ENCODE measurements at places on chromosomes 4 and X.

GRCh38 chrX:25166546-25166945 lies 150.8 kb upstream of the ARX start:
- no peak for DNase-seq

DNA sequence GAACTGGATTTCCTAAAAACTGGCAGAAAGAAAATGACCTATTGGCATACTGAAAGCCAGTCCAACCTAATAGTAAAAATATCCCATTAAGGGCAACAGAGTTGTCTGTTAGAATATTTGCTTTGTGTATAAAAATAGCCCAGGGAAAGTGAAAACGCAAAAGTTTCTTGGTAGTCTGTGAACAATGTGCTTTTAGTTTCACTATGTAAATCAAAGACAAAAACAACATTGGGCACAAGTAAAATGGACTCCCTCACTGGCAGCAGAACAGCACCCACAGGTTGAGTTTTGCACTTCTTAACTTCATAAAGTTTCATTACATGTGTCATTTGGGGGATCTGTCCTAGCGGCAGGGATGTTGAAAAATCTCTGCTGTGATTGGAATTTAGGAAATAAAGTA lies 4.3 kb upstream of the FGG start:
- DNase-seq, result no peak

DNA sequence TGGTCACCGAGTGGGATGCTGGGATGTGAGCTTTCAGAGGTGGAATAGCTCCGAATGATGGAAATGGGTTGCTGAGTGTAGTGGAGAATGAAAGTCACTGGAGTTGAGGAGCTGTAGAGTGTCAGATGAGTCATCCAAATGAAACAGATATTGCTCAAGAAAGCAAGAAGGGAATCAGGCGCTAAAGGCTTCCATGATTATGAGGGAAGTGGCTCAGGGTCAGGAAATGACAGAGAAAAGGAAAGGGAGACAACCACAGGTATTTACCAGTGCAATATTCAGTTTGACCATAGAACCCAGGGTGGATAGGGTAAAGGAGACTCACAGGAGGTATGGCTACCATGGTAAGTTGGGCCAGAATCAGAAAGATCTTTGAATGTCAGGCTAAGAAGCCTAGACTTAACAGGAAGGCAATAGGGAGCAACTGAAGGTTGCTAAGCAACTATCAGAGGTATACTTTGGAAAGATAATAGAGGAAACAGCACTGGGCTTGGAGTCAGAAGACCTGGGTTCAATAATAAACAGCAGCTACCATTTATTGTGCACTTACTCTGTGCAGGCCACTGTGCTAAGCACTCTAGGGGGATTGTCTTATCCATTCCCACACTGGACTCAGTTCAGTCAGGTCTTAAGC lies 11.7 kb downstream of the LAS1L start:
- DNase-seq, result no peak

GRCh38 chrX:150205011-150205410 lies 158.1 kb upstream of the MAMLD1 start:
- no peak for DNase-seq

- DNase-seq, result no peak
Observed at GRCh38 chr4:95547715-95548471, 880 bp downstream of the UNC5C start.

- DNase-seq, result no peak
Observed at GRCh38 chr4:123577225-123577906, 180.8 kb downstream of the SPRY1 start.

- DNase-seq, result no peak
Observed at GRCh38 chr4:122119739-122120138, 32.4 kb upstream of the BLTP1 start.

DNA sequence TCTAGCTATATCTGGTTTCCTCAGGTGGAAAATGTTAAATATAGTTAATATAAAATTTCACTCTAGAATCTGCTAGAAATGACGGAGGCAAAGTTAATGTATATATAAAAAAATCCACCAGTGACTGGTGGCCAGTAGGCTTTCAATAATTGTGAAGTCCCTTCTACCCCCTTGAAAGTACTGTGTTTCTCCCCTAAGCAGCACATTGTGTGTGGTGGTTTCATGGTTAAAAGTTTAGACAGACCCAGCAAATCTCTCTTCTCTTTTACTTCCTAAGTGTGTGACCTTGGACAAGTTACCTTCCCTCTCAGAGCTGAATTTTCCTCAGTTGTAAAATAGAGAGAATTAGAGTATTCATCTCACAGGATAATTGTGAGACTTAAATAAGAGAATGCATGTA lies 600 bp upstream of the HEPH start:
- no peak for DNase-seq

- no peak for DNase-seq
Observed at GRCh38 chr4:38625508-38625907, 38.5 kb upstream of the KLF3 start.

DNA sequence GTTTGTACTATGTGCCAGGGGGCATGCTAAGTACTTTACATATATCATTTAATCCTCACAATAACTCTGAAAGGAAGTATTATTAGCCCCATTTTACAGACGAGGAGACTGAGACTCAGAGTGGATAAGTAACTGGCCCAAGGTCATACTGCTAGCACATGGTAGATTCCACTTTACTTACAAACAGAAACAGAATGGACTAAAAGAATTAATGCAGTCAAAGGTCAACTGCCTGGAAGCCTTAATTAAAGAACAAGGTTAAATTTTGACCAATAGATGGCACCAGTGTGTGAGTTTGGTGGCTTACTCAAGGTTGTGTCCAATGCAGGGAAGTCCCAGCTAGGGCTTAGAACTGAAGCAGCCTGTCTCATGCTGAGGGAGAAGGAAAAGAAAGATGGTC lies 4.7 kb downstream of the RIPPLY1 start:
- DNase-seq, result no peak

- no peak for DNase-seq
Observed at GRCh38 chr4:53744446-53745160, 153.3 kb upstream of the LNX1 start.

DNA sequence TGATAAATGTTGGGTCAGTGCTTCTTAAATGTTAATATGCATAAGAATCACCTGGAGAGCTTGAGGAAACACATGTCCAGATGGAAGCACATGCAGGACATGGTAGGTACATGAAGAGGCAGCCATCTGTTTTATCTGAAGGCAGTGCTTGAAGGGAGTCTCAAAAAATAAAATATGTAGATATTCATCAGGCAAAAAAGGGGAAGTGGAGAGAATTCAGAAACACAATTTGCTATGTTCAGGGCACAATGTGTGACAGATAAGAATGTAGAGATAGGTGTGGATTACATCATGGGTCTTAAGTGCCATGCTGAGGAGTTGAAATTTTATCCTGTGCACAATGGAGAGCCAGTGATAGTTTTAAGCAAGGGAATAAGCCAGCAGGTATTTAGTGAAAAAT lies 59.6 kb upstream of the CASK start:
- no peak for DNase-seq

DNA sequence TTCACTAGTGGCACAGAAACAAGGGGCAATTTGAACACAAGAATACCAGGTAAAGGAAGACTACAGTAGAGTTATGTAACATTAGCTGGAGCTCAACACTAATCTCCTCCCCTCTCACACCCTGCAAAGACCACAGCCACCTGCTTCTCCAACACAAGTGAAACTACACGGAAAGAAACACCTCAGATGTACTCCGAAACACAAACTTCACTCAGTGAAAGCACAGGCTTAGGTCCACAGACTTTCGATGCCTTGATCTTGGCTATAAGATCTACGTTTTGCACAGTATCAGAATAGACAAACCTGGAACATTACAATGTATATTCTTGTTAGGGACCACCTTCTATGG lies 7.6 kb downstream of the ACSL1 start:
- DNase-seq, result no peak

DNA sequence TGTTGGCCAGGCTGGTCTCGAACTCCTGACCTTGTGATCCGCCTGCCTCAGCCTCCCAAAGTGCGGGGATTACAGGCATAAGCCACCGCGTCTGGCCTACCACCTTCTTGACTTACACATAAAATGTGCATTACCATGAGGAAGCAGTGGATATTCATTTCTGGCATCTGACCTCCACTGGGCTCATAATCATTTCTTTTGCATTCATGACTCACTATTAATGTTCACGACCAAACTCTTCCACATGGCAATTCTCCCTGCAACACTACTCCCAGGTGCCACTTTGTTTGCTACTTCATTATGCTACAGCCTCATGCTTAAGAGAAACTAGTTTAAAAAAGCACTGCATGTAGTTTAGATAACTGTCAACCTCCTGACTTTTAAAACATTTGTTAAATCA lies 22.7 kb downstream of the RASGEF1B start:
- DNase-seq, result no peak

DNA sequence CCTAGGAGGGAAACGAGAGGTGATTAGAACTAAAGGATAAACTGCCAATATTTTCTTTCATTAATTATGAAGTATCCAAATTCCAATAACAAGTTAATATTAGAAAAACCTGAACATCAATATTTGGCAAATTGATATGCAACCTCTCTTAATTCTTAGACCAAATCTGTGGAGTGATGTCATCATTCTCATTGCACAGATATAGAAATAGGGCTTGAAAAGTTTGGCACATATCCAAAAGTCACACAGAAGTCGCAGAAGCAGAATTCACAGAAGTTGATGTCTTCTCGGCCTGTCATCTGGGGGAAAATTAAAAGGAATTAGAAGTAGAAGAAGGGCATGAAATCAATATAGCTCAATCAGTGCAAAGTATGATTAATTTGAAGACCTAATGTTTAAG lies 36.9 kb downstream of the ENPEP start:
- DNase-seq, result no peak

DNA sequence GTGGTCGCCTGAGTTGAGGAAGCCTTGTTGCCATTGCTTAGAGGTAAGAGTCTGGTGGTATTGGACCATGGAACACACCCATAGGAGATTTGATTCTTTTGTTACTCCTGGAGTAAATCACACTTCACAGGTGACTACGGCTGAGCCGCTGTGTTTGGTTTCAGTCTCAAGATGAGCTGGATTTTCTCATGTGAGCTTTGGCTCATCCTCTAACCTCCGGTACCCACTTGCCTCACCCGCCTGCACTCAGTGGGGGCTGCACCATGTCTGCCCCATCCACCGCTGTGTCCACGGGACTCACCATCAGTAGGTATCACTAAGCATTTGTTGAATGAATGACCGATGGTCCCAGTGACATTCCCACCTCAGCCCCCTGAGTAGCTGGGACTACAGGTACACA lies 52.7 kb downstream of the HTT-AS start:
- no peak for DNase-seq
